SK-N-DZ (cell line): ENCODE measurements at places on chromosomes 1 and 21.
A peak's percentile ranks its signal among the peaks of the same experiment; 100 is the strongest.

DNA sequence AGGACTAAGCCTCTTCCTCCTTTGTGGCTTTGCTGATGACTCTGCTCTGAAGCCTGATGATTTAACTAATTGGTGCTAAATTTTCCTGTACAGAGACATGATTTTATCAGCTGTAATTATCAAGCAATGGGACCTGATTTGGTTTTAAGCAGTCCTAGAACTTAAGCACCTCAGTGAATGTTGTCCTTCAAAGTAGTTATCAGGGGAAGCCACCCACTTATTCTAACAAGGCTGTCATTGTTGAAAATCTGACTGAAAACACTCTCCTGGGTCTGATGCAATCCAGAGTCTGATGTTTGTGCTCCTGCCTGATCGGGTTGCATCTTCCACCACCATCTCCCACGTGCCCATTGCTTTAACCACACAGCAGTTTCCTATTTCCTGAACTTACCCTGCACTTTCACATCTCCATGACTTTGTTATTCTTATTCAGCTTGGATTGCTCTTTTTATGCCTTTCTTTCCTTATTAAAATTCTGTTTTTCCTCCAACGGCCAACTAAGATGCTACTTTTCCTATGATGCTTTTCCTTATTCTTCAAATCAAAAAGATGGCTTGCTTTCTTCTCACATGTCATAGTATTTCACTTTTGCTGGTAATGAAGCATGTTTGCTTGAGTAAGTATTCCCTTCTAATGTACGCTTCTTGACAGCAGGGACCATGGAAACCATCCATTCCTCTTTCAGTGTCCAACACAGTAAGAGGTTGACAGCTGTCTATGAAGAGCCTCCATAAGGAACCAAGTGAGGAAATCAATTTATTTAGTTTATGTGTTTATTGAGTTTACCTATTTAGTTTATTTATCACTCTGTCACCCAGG lies 55.0 kb downstream of the S1PR1 start:
- DNase-seq = peak; percentile 75

DNA sequence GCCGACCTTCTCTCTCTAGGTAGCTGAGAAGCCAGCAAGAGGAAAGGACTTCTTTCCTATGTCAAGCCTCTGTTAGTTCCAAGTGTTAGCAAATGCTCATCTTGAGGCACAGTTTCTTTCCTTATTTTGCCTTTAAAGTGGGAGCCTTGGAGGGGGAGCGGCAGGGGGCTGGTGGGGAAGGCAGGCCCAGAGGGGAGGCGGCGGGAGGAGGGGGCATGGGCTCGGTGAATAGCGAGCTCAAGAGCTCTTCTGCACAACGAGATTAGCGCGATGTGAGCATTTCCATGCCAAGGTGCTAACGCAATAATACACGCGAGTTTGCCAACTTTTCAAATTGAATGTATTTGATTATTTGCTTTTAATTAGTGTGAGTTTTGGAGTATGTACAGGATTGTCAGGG lies 372.6 kb downstream of the RPS6KC1 start:
- no peak for DNase-seq

DNA sequence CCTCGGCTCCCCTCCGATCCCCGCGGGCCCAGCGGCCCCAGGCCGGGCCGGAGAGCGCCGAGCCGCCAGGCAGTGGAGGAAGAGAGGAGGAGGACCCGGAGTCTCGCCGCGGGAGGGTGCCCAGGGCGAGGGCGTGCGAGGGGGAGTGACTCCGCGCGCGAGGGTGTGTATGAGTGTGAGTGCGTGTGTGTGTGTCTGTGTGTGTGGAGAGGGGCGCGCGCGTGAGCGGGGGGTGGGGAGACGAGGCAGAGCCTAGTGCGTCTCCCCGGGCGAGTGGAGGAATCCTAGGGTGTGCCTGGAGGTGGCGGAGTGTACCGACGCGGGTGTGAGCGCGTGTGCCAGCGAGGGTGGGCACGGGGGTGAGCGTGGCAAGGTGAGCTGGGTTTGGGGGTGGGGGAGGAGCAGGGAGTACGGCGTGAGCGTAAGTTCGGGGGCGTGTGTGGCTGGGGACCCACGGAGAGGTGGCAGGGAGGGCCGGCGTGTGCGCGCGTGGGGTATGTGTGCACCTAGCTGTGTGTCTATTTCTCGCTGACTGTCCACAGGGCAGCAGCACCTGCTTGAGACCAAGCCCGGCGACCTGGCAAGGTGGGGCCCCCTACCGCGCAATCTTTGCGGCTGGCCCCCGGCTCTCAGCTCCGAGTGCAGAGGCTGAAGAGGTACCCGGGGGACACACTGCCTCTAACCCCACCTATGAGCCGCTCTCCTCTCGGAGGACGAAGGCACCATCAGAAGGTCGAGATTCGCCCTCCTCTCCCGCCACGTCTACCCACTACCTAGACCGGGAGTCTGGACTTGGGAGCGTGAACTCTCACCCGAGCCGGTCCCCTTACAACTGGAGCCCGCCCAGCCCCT lies 784 bp upstream of the KCND3 start:
- no peak for DNase-seq

GRCh38 chr21:35457097-35457804 lies 408.1 kb upstream of the RUNX1 start:
- DNase-seq = no peak

GRCh38 chr1:91450260-91450659 lies 45.6 kb upstream of the HFM1 start:
- DNase-seq = no peak

GRCh38 chr1:18882486-18882885 lies 19.9 kb downstream of the ALDH4A1 start:
- no peak for DNase-seq

- DNase-seq = no peak
These were observed 82.2 kb downstream of the PAPPA2 start for GRCh38 chr1:176545034-176545639.

- DNase-seq = no peak
These were observed 686 bp downstream of the MIIP start for GRCh38 chr1:12019858-12020509.

DNA sequence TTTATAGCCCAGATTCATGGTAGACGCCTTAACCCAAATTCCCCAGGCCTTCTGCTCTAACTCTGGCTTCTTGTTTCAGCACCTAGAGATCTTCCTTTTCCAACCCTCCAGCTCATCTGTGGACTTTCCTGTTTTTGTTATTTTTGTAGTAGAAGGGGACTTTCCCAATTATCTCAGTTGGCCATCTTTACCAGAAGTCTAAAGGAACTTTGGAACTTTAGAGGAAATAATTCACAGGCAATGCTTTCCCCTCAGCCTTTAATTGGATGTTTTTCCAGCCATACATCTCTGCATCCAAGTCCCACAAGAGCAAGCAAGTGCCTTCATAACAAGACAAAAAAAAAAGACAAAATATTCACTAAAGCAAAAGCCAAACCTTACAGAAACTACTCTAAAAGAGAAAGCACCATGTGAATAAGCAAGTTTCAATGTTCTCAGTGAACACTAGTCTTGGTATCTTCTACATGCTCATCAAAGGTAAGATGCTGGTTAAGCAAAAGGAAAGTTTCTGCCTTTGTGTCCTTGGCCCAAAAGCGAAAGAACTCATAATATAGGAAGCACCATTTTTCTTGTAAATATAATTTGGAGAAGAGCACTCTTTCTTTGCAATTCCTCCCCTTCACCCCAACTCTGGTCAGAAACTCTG lies 377.3 kb downstream of the SETD4 start:
- no peak for DNase-seq

DNA sequence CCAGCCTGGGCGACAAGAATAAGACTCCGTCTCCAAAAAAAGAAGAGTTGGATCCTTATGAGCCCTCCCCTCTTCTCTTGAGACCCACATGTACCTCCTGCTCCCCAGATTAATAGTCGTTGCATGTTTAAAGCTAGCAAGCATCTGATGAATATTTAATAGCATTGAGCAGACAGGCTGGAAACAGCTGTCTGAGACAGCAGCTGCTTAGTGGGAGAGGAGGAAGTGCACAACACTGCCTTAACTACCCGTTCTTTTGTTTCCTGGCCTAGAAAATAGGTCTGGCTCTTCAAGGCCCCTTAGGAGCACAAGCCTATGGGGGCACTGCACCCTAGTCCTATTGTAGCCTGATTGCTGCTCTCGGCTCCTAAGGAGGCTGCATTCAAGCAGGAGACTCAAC lies 17.3 kb upstream of the TMEM39B start:
- DNase-seq = no peak

DNA sequence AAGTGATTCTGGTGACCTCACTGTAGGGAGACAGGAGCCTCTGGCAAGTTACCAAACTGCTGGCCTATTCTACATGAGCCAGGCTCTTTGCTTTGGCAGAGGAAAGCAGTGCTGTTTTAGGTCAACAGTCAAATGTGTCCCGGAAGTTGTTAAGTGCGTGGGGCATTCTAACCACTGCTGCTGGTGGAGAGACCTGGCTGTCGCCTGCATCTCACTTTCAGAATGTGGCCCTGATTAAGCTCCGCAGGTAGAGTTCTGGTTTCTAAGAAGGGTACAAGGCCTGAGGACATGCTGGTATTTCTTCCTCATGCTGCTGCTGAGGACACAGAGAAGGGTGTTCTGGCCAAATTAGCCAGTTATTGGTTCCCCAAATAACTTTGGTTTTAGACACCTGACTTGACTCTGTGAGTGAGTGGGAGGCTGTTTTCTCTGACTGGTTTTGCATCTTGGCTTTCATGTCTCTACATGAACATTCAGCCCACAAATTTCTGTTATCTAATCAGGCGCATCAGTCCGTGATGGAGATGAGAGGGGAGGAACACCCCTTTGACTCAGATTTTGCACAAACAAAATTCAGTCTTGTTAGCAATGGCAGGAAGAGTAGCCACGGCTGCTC lies 120.8 kb downstream of the LMO4 start:
- DNase-seq = peak; percentile 24

GRCh38 chr1:90781534-90781933 lies 64.4 kb upstream of the BARHL2 start:
- DNase-seq = no peak

DNA sequence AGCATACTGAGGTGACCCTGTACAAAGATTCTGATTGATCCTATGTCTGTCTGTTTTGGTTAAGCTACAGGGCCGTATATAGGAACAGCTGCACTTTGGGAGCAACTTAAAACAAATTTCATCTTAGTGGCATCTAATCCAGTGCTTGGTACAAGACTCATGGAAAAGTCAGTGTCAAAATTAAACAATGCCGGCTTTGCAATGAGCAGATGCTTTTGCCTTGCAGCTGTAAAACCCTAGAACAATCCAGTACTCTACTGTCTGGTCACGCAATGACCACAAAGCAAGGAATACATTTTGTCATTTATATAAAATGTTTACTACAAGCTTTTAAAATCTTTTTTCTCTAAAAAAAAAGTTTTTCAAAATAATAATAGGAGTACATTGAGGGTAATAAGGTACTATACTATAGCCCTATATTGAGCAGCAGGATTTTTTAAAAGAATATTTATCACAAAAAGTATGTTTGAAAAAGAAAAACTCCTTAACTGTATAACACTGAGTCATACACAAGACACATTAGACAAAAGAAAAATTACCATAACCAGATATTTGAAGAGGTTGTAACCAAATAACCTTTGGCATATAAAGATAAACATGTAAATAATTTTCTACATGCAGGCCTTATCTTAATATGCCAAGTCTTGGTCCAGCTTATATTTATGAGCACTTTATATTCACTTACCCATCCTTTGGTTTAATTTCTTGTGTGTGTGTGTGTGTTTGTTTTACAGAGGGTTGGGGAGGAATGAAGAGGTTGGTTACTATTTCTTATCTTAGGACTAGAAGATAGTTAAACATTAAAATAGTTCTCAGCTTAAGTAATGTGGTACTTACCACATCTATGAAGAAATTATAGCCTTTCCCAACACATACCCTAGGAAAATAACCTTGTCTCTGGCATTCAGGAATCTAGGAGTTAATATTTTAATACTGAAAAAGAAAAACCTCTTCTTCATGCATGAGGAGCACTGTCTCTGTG lies 262.3 kb downstream of the FAF1 start:
- no peak for DNase-seq

- no peak for DNase-seq
These were observed 71.4 kb downstream of the ZNF281 start for GRCh38 chr1:200338451-200338850.

- no peak for DNase-seq
These were observed 44.2 kb upstream of the LPGAT1 start for GRCh38 chr1:211874521-211875347.

GRCh38 chr1:236590553-236591150 lies 13.7 kb downstream of the HEATR1 start:
- no peak for DNase-seq

DNA sequence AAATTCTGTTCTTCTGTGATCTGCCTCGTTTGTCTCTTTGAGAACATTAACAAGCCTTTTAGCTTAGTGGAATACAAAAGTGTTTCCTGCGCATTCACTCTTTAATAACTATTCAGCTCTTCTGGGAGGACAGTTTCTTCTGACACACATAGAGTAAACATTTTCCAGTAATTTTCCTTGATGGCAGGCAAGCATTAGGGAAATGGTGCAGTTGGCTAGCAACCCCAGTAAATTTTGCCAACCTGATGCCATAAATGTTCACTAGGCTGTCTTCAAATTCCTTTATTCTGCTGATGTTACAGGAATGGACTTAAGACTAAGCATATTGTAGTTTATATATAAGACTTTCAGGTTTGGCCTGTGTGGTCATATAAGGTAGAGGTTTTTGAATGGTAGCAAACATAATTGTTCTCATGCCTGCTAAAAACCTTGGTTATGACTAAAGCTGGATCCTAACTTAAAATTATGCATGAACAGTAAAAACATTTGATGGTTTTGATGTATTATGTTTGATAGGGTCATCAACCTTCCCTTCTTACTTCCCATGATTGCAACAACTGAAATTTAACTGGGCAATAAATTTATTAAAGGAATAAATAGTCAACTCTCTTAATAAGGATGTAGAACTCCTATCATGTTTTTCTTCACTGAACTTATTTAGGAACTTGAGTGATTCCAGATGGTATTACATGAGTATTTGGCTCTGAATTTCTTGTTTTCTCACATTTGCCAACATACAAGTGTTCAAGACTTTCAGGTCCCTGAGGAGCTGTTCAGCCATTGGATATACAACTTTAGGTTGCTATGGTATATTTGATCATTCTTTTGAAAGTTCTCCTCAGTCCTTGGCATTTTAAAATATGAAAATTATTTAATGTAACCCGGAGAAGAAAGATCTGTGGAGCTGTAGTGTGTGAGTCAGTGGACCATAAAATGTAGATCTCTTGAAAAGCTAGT lies 223.4 kb downstream of the FMN2 start:
- DNase-seq = no peak

DNA sequence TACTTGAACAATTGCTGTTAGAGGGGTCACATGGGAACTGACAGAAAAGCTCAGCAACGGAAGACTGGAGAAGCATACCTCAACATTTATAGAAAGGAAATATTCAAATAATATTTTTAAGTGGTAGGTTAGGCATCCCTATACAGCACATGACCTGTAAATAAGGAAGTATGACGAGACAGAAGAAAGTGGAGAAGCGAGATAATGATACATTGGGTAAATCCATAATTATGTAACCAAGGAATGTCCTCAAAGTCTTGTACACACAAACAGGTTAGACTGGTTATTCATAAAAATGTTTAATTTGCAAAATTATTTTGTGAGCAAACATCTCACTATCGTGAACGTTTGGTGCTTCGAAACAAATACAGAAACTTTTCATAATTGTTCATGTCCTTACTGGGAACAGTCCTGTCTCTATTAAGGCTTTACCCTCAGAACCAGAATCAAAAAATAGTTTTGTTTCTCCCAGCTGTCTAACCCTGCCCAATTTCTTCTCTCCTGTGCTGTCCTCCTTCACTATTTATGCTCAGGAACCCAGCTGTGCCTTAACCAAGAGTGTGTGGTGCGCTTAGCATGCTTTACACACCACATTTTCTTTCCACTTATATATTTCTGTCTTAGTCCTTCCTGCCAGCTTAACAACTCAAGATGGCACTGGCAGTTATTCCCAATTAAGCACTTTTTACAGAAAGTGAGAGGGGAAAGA lies 10.2 kb downstream of the KMO start:
- no peak for DNase-seq

- DNase-seq = no peak
These were observed 57.2 kb downstream of the ADARB1 start for GRCh38 chr21:45131537-45131999.
